Hepatocyte (in vitro differentiated cells): ENCODE measurements at places on chromosomes 12 and 14.

DNA sequence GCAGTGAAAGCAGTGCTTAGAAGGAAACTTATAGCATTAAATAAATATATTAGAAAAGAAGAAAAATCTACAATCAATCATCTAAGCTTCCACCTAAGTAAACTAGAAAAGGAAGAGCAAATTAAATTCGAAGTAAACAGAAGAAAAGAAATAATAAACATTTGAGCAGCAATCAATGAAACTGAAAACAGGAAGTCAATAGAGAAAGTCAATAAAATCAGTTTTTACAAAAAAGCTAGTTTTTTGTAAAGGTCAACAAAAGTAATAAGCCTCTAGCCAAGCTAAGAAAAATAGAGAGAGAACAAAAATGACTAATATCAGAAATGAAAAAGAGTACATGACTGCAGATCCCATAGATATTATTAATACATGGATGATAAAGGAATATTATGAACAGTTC is 34.2 kb upstream of the KTN1 start:
- H3K27me3 ChIP-seq, result no peaks in the 10 kb centered on the region
- H3K4me3 ChIP-seq, result no peak overlapping the region
- H3K4me1 ChIP-seq, result no peaks in the 10 kb centered on the region
- H3K36me3 ChIP-seq, result no peaks in the 10 kb centered on the region

- peak; percentile 62 for DNase-seq
- H3K27ac ChIP-seq, result no peak overlapping the region
- no peaks in the 10 kb centered on the region for H3K27me3 ChIP-seq
- no peaks in the 10 kb centered on the region for H3K4me1 ChIP-seq
Measured at GRCh38 chr12:43338848-43339526, 213.0 kb downstream of the ADAMTS20 start.

DNA sequence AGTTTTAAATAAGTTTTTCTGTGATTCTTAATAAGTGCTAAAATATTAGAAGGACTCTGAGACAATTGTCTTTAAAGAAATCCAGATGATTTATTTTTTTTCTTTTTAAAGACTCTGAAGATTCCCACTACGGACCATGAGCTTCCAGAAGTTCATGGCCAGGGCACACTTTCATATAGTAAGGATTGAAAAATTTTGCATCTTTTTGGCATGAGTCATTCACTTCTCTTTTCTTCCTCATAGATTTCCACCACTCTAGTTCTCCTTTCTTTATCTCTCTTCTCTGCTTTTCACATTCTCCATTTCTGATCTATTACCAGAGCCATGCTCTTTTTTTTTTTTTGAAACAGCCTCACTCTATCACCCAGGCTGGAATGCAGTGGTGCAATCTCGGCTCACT is 385.8 kb downstream of the FLRT2 start:
- H3K36me3 ChIP-seq, result no peaks in the 10 kb centered on the region
- DNase-seq, result no peak
- no peaks in the 10 kb centered on the region for H3K4me1 ChIP-seq
- no peak overlapping the region for H3K4me3 ChIP-seq

DNA sequence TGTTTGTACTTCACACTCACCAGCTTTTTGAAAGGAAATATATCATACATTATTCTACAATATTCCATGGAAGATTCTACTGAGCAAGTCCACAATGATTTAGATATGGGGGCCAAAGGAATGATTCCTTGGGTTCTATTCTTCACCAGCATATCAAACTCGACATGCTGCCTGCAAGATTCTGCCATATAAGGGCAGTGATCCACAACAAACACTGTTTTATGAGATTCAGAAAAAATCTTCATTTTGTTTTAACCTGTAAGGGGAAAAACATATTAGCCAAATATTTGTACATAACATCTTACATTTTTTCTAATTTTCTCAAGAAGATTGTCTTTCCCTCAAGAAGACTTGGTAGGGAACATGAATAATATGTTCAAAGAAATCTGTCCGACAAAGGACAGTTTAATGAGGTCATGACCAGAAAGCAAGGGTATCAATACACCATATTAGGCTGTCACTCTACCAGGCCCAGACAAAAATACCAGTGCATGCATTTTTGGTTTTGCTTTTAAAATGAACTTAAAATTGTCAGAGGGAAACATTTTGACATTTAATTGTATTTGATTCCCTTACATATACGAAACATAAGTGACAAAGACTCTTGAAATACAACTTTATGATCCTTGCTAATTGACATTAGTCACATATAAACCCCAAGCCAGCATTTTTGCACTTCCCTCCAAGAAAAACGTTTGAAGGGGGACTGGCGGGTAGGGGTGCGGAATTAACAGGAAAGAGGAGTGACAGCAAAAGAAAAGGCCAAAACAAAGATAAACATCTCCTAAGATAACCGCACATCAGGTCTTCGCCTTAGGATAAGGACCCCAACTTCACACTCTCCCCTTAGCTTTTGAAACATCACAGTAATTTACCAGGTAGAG is 980 bp downstream of the INTS13 start:
- H3K36me3 ChIP-seq, result no peaks in the 10 kb centered on the region
- no peaks in the 10 kb centered on the region for H3K27me3 ChIP-seq
- peak overlapping the region; percentile 81 for H3K4me3 ChIP-seq
- H3K4me1 ChIP-seq, result peaks cover 20% of the 10 kb centered on the region

GRCh38 chr12:52906191-52906601 is 1.3 kb upstream of the KRT8 start:
- no peak overlapping the region for H3K4me3 ChIP-seq
- H3K4me1 ChIP-seq, result peaks cover 49% of the 10 kb centered on the region
- no peaks in the 10 kb centered on the region for H3K27me3 ChIP-seq
- DNase-seq, result no peak

GRCh38 chr12:4119157-4119761 is 154.3 kb upstream of the CCND2 start:
- H3K4me1 ChIP-seq, result peaks cover 3% of the 10 kb centered on the region
- no peaks in the 10 kb centered on the region for H3K36me3 ChIP-seq
- no peak overlapping the region for H3K27ac ChIP-seq
- no peaks in the 10 kb centered on the region for H3K27me3 ChIP-seq
- H3K4me3 ChIP-seq, result no peak overlapping the region

- H3K27ac ChIP-seq, result no peak overlapping the region
- H3K36me3 ChIP-seq, result no peaks in the 10 kb centered on the region
- no peaks in the 10 kb centered on the region for H3K4me1 ChIP-seq
- no peak for DNase-seq
Measured at GRCh38 chr14:90088176-90088575, 26.4 kb downstream of the KCNK13 start.

DNA sequence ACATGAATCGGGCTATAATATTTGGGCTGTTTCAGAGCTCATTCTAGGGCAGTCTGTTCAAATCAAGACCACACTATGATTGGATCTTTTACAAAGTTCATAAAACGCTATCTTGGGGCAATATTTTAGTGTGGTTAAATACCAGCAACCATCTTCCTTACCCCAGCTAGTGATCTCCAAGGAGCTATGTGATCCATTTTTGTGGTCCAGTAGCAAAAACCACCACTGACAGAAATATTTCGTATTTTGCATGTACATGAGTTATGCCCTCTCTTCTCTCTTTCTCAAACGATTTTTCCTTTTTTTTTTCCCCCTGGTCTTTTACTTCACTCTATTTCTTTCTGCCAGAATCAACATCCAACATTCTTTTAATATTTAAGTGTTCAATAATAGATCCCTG is 280.6 kb upstream of the KITLG start:
- H3K4me1 ChIP-seq, result peaks cover under 1% of the 10 kb centered on the region
- no peak overlapping the region for H3K4me3 ChIP-seq
- no peaks in the 10 kb centered on the region for H3K36me3 ChIP-seq
- no peak overlapping the region for H3K27ac ChIP-seq
- no peaks in the 10 kb centered on the region for H3K27me3 ChIP-seq
- DNase-seq, result no peak

- DNase-seq, result peak; percentile 92
- H3K36me3 ChIP-seq, result no peaks in the 10 kb centered on the region
- H3K4me1 ChIP-seq, result peaks cover 26% of the 10 kb centered on the region
- H3K27me3 ChIP-seq, result no peaks in the 10 kb centered on the region
Measured at GRCh38 chr14:75295491-75296345, 17.1 kb downstream of the FOS start.

GRCh38 chr12:64243809-64244208 is 21.7 kb upstream of the KICS2 start:
- no peaks in the 10 kb centered on the region for H3K4me1 ChIP-seq
- H3K27ac ChIP-seq, result no peak overlapping the region
- no peaks in the 10 kb centered on the region for H3K27me3 ChIP-seq
